Activated naive CD4-positive, alpha-beta T cell treated with anti-CD3 and anti-CD28 coated beads, Interleukin-2, amount 10 ng/mL, durations not matched to agents 7 days and 5 days (primary cell): ENCODE measurements at places on chromosomes 11 and 22.

DNA sequence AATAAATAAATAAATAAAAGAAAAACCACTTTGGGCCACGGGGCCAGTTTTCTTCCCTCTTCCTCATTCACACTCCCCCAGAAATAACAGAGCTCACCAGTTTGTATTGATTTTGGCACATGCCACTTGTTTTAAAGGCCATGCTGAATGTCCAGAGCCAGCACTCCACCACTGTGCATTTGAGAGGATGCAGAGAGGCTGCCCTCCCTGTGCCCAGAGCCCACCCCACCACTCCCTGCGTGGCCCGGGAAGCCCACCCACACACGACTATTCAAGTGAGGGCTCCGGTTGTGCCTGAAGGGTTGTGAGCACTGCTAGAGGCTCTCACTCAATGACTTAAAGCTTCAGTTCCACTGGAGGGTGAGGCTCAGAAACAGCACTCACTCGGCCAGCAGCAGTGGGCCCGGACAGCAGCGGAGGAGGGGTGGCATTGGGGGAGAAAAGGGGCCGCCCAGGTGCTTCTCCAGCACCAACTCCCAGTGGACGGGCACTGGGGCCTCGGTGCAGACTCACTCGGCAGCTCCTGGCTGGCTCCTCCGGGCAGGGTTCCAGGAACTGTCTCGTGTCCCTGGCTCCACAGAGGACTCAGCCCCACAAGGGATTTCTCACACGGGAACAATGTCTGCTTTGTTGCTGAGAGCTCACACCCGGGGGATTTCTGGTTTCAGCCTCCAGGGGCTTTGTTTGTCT is 112.7 kb downstream of the SHANK2 start:
- no peak for DNase-seq

DNA sequence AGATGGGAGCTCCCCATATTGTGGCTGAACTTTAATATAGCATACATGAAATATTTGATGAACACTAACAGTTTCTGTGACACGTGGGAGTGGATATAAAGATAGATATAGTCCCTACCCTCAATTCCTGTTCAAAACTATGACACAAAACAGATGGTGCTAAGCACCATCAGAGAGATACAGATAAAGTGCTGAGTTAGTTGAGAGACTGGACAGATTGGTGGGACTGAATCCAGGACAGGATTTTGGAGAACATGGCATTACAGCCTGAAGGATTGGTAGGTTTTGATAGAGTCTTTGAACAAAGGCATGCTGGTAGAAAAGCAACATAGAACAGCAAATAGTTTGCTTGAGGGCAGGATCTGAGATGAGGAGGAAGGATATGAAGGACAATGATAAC is 215.1 kb upstream of the SORL1-AS1 start:
- no peak for DNase-seq

DNA sequence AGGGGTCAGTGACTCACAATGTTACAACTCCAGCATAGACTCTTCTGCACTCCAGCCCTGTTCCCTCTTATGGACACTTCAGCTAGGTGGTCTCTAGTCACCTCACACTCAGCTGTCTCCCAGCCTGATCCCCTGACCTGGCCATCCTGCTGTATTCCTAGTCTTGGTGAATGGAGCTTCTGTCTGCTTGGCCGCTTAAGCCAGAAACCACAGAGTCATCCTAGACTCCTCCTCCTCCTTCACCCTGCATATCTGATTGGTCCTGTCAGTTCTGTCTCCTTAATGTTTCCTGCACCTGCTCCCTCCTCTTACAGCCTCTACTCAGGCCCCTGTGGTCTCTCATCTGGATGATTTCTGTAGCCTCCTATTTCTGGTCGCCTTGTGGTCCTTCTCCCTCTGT is 144.9 kb downstream of the HIPK3 start:
- DNase-seq = no peak

- DNase-seq = no peak
Measured at GRCh38 chr22:45190202-45190872, 26.6 kb downstream of the NUP50 start.

GRCh38 chr11:69982690-69983570 is 95.2 kb upstream of the ANO1 start:
- DNase-seq = no peak

GRCh38 chr11:130166457-130166784 is 6.8 kb downstream of the ST14 start:
- DNase-seq = no peak

- no peak for DNase-seq
Measured at GRCh38 chr22:48218889-48219420, 1456.5 kb downstream of the TBC1D22A start.

GRCh38 chr11:82683029-82683428 is 50.6 kb downstream of the FAM181B start:
- DNase-seq = no peak

DNA sequence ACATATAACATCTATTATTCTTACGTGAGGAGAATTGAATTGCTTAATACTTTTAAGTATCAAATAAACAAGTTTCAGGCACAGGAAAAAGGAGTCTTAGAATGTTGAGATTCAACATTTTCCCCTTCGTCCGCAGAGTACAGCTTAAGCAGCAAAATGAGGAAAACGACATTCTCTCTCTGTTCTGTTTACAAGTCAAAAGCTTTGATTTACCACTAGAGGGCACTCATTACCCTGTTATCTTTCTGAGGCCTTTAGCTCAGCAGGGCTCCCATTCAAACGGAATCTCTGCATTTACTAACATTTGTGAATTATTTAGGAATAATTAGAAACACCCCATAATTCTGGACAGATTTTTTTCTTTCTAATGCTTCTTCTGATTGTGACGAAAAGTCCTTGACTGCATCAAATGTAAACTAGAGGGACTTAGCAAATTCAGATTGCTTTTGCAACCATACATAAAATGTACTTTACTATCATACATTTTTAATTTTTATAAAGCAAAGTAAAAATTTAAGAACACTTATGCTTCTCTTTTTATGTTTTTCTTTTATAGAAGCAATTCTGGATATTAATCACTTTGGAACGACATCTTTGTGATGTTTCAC is 75.0 kb downstream of the JRKL start:
- no peak for DNase-seq

GRCh38 chr11:27612932-27613880 is 87.0 kb downstream of the BDNF start:
- DNase-seq = no peak

- no peak for DNase-seq
Measured at GRCh38 chr11:45432100-45432499, 146.0 kb upstream of the SYT13 start.

DNA sequence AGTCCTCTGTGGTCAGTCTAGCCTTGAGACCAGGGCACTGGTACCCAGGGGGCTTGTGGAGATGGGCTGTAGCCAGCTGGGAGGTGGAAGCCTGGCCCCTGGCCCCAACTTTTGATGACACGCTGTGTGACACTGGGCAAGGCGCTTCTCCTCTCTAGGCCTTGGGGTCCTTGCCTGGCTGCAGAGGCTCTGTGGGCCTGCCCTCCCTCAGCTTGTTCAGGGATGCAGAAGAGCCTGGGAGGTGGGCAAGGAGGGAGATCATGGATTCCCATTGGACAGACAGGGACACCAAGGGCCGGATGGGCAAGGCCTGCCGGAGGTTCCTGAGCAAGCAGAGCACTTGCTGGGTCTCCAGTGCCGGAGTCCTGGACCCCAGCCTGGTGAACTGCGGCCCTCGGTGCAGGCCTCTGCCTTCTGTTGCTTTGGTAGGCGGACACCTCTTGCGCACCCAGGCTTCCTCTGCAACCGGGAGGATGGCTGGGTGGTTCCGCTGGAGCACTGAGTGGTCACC is 1.3 kb upstream of the PPP2R5B start:
- DNase-seq = no peak

DNA sequence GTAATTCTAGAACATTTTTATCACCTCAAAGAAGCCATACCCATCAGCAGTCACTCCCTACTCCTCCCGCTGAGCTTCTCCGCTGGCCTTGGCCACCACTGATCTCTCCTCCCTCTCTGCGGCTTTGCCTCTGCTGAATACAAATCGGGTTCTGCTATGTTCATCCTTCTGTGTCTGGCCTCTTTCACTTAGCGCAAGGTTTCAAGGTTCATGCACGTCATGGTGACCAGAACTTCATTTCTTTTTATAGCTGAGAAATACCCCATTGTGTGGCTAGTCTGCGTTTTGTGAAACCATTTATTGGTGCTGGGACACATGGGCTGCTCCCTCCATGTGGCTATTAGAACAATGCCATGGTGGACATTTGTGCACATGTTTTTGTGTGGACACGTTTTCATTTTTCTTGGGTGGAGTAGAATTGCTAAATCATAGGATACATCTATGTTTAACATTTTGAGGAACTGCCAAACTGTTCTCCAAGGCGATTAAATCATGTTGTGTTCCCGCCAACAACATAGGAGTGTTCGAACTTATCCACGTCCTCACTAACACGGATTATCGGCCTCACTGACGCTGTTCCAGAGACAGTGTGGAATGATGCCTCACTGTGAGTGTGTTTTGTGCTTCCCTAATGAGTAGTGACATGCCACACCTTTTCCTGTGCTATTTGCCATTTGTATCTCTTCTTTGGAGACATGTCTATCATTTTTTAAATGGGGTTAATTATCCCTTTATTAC is 24.2 kb upstream of the KRTAP5-6 start:
- no peak for DNase-seq

DNA sequence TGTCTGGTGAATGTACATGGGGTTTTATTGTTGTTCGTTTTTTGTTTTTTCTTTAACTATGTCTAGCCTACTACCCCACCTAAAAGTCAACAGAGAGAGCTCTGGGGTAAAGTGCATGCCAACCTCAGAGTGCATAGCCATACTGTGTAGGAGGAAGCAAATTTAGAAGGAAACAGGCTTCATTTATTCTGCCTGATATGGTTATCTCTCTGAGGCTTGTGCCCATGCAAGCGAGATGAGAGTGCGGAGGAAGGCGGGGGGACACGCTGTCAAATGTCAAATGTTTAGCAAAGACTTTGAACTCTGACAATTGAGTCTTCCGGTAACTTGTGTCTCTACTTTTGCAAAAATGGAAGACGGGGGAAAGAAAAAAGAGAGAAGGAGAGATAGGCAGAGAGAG is 295.5 kb downstream of the ETS1 start:
- DNase-seq = peak; percentile 78

DNA sequence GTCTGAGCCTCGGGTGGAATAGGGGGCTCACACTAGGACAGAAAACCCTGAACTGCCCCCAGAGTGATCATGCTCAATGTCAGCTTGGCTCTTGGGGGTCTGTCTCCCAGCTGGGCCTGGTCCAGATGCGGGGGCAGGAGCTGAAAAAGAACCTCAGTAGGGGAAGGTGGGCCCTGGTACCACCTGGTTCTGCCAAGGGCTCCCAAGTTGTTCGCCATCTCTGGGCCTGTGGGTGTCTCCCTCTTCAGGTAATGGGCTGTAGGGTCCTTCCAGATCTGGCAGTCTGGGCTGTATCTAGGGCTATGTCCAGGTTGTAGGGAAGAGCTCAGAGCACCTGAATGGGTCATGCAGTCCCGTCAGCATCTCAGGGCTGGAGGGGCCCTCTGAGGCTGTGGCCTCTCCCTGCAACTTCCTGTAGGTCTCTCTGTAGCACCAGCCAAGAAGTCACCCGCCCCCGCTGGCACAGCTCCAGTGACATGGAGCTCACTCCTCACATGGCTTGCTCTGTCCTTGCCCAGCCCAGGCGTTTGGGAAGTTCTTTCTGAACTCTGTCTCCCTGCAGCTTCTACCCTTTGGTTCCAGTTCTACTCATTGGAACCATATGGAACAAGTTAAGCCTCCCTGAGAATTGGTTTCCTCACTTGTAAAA is 33.0 kb upstream of the SOX10 start:
- DNase-seq = no peak

DNA sequence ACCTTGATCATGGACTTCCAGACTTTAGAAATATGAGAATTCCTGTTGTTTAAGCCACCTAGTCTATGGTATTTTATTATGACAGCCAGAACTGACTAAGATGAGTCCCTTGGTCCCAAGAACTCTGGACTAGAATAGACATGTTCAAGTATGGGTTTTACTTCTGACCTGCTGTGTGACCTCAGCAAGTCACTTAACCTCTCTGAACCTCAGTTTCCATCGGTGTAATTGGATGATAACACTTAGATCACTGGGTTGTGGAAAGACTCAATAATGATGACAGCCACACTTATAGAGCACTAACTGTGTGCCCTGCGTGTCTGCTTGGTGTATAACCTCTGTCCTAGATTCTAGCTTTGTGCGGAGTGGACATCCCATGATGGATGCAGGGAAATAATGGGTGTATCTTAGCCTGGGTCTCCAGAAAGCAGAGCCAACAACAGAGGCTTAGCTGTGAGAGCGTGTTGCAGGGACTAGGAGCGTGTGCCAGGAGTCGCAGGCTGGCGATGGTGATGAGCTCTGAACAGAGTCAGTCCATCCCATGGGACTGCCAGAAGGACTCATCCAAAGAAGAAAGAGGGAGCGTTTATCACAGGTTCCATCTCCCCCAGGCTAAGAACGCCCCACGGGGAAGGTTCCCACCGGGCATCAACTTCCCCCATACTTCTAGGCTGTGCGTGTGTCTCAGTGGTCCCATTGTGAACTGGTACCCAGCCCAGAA is 93.2 kb upstream of the TP53I11 start:
- DNase-seq = no peak

DNA sequence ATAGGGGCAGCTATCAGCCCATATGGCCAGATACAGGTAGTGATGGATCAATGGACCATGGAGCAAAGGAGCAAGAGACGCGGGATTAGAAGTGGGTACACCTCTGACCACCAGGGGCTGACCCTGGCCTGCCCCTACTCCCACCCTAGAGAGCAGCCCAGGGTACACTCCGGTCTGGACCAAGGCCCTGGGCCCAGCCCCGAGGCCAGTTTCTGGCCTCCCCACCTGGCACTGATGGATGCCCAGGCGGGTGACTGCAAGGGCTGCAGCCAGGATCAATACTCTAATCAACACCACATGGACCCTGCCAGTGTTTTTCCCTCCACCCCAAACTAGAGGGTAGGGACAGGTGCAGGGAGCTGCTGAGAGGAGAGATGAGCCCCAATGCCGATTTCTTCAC is 74.1 kb upstream of the NECTIN1 start:
- DNase-seq = no peak

DNA sequence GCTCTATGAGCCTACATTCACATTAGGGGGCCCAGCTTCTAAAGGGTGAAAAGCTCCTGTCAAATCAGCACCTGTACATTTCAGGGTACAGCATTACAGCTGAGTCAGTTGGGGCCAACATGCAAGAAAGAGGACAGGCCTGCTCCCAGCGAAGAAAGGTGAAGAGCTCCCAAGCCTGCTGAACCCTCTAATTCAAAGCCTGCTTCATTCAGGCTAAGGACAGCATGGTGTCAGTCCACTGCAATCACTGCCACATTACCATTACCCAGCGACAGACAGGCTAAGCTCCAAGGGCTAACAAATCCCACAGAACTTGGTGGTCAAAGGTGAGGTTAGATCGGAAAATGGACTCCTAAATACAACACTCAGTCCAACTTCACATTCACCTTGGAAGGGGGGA is 65.4 kb upstream of the CHRM4 start:
- no peak for DNase-seq
